ENCODE measurements at places on chromosomes 2 and 18. TPM values are rescaled to one million over a fixed set of nuclear protein-coding genes. Genes with fewer than 3 reads are reported as not detected.

- no peaks in the 10 kb centered on the region for H3K27me3 ChIP-seq
- no peaks in the 10 kb centered on the region for H3K36me3 ChIP-seq
- no peaks in the 10 kb centered on the region for H3K4me1 ChIP-seq
- H3K27ac ChIP-seq = no peak overlapping the region
- no peak for DNase-seq
Measured at GRCh38 chr2:151030663-151031230, 230.9 kb downstream of the RBM43 start.

DNA sequence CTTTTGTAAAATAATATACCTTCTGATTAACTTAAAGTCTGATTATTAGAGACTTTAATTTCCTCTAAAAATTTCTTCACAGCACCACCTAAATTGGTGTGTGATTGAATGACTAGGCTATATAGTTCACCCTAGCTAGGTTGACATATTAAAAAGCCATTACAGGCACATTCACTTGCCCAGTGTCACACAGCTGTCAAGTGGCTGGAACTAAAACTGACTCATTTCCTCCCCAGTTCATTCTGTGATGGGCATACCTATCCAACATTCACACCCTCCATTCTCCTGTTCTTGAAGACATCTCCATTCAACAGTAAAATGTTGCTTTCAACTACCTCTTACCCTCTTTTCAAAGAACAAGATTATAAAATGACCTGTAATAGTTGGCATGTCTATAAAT lies 334.5 kb downstream of the ARHGAP15 start:
- H3K4me1 ChIP-seq = no peaks in the 10 kb centered on the region
- H3K36me3 ChIP-seq = no peaks in the 10 kb centered on the region
- H3K27ac ChIP-seq = no peak overlapping the region
- no peaks in the 10 kb centered on the region for H3K27me3 ChIP-seq
- H3K4me3 ChIP-seq = no peak overlapping the region

- H3K36me3 ChIP-seq = no peaks in the 10 kb centered on the region
- no peak overlapping the region for H3K27ac ChIP-seq
- H3K4me3 ChIP-seq = no peak overlapping the region
- H3K4me1 ChIP-seq = peaks cover 5% of the 10 kb centered on the region
Measured at GRCh38 chr2:212958757-212959295, 192.6 kb downstream of the IKZF2 start.

DNA sequence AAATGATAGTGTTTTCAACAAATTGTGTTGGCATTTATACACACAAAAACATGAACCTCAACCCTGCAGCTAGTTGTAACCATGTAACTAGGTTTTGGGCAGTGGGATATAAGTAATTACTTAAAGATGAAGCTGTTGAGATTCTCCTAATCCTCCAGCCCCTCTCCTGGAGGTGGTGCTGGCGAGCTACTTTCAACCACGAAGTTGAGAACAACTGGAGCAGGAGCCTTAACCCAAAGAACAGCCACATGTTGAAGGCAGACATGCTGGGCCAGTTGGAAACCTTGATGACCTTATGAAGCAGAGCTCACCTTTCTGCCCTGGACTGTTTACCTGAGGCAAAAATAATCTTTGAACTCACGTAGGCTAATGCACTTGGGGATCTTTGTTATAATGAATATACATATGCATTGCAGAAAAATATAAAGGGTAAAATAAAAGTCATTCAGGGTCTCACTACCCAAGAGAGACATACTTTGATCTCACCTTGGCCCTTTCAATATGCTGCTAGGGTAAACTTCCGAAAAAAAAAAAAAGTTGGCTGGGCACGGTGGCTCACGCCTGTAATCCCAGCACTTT lies 89.6 kb upstream of the NPAS2 start:
- H3K27me3 ChIP-seq = no peaks in the 10 kb centered on the region
- H3K27ac ChIP-seq = no peak overlapping the region
- no peaks in the 10 kb centered on the region for H3K36me3 ChIP-seq
- peaks cover 11% of the 10 kb centered on the region for H3K4me1 ChIP-seq

GRCh38 chr2:43391878-43392215 lies 165.4 kb upstream of the ZFP36L2 start:
- no peaks in the 10 kb centered on the region for H3K27me3 ChIP-seq
- H3K4me1 ChIP-seq = peaks cover 6% of the 10 kb centered on the region

DNA sequence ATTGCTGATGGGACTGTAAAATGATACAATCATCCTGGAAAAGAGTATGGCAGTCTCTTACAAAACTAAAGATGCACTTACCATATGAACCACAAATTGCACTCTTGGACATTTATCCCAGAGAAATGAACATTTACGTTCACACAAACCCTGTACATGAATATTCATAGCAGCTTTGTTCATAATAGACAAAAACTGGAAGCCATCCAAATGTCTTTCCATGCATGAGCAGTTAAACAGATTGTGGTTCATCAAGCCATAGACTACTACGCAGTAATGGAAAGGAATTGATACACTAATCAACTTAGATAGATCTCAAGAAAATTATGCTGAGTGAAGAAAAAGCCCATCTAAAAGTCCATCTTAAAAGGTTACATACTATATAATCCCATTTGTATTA lies 156.1 kb upstream of the SLC39A10 start:
- no peak overlapping the region for H3K27ac ChIP-seq
- DNase-seq = no peak
- H3K4me1 ChIP-seq = no peaks in the 10 kb centered on the region
- no peak overlapping the region for H3K4me3 ChIP-seq
- H3K36me3 ChIP-seq = no peaks in the 10 kb centered on the region

DNA sequence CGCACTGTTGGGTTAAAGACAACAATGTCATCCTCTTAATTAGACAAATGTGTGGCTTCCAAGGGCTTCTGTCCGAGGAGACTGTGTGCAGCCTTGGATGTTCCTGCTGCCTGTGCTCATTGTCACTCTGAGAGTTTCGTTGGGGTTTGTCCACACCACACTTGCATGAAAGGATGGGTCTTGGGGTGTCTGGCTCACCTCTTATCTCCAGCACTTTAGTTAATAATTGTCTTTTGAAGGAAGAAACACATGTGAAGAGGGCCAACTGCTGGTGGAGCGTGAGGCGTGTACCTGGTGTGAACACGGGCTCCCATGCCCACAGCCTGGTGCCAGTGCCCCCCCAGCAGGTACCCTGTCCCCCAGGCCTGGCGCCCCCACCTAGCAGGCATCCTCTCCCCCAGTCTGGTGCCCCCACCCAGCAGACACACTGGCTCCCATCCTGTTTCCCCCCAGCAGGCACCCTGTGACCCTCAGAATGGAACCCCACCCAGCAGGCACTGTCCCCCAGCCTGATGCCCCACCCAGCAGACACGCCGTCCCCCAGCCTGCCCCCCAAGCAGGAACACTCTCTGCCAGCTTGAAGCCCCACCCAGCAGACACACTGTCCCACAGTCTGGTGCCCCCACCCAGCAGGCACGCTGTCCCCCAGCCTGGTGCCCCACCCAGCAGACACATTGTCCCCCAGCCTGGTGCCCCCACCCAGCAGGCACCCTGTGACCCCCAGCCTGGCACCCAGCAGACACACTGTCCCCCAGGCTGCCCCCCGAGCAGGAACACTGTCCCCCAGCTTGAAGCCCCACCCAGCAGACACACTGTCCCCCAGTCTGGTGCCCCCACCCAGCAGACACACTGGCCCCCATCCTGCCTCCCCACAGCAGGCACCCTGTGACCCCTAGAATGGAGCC lies 96.3 kb upstream of the TMEM18 start:
- no peak overlapping the region for H3K27ac ChIP-seq
- H3K4me1 ChIP-seq = no peaks in the 10 kb centered on the region

The UGT1A6 gene
- total RNA-seq = not detected

GRCh38 chr2:79235135-79235534 lies 75.6 kb upstream of the REG3A start:
- H3K4me1 ChIP-seq = no peaks in the 10 kb centered on the region
- no peaks in the 10 kb centered on the region for H3K36me3 ChIP-seq

DNA sequence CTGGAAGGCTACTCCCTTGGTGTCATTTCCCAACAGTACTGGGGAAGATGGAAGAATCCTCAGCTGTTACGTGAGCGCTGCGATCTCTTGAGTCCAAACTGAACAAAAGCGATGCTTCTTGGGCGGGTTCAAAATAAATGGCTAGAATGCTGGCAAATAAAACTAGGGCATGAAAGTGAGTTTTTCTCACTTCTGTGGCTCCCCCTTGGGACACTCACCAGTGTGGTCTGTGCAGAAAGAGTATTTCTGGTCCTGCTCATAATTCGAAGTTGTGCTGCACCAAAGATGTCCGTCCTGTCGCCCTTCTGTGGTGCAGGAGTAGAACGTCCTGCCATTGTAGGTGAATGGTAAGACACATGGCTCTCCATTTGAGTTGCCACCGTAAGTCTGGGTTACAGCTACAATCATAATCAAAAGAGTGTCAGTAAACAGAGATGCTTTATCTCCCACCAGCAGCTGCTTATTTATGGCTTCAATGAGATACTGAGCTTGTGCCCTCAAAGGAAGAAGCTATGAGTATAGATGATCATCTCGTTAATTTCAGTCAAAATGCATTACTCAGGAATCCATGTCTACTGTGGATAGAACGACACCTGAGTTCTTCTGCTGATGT lies 11.8 kb downstream of the FN1 start:
- peaks cover 52% of the 10 kb centered on the region for H3K4me1 ChIP-seq
- H3K27ac ChIP-seq = peak overlapping the region; percentile 11
- peak; percentile 32 for DNase-seq
- peak overlapping the region; percentile 49 for H3K4me3 ChIP-seq
- H3K27me3 ChIP-seq = no peaks in the 10 kb centered on the region

GRCh38 chr2:37090019-37090477 lies 5.7 kb downstream of the GPATCH11 start:
- no peak for DNase-seq
- no peak overlapping the region for H3K4me3 ChIP-seq
- peaks cover 32% of the 10 kb centered on the region for H3K36me3 ChIP-seq
- no peaks in the 10 kb centered on the region for H3K27me3 ChIP-seq
- no peak overlapping the region for H3K27ac ChIP-seq

GRCh38 chr2:5677133-5677532 lies 15.1 kb upstream of the SOX11 start:
- H3K27ac ChIP-seq = no peak overlapping the region
- H3K27me3 ChIP-seq = peaks cover 11% of the 10 kb centered on the region
- DNase-seq = no peak
- H3K36me3 ChIP-seq = no peaks in the 10 kb centered on the region
- no peak overlapping the region for H3K4me3 ChIP-seq
- H3K4me1 ChIP-seq = peaks cover 5% of the 10 kb centered on the region

- H3K27ac ChIP-seq = no peak overlapping the region
- H3K36me3 ChIP-seq = no peaks in the 10 kb centered on the region
- no peak overlapping the region for H3K4me3 ChIP-seq
Measured at GRCh38 chr2:219352448-219353023, 20.0 kb upstream of the RESP18 start.

DNA sequence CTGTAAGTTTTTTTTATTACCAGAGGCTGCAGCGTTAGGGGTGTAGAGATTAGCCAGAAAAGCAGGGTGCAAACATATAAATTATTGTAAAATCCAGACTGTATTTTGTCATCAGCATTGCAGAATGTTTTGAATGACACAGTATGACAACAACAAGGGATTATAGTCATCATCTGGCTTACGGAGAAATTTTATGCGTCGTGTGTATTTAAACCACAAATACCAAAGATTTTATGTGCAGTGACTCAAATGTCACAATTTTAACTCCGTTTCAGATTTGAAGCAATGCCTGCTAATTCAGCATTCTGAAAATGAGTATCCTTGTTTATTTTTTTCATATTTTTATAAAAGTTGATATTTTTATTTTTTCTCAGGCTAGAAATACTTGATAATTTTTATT lies 19.4 kb upstream of the TMX3 start:
- H3K4me3 ChIP-seq = no peak overlapping the region
- H3K36me3 ChIP-seq = no peaks in the 10 kb centered on the region
- H3K4me1 ChIP-seq = peaks cover 5% of the 10 kb centered on the region

GRCh38 chr2:5548991-5549715 lies 143.0 kb upstream of the SOX11 start:
- peak overlapping the region; percentile 54 for H3K27ac ChIP-seq
- H3K27me3 ChIP-seq = no peaks in the 10 kb centered on the region
- H3K36me3 ChIP-seq = no peaks in the 10 kb centered on the region
- H3K4me3 ChIP-seq = no peak overlapping the region

- no peak overlapping the region for H3K4me3 ChIP-seq
- H3K4me1 ChIP-seq = peaks cover 8% of the 10 kb centered on the region
- no peak overlapping the region for H3K27ac ChIP-seq
Measured at GRCh38 chr2:24432735-24433134, 58.3 kb upstream of the NCOA1 start.

GRCh38 chr2:59806486-59806885 lies 747.0 kb downstream of the BCL11A start:
- H3K27me3 ChIP-seq = no peaks in the 10 kb centered on the region
- no peak overlapping the region for H3K27ac ChIP-seq
- no peak for DNase-seq
- no peaks in the 10 kb centered on the region for H3K36me3 ChIP-seq
- no peak overlapping the region for H3K4me3 ChIP-seq

DNA sequence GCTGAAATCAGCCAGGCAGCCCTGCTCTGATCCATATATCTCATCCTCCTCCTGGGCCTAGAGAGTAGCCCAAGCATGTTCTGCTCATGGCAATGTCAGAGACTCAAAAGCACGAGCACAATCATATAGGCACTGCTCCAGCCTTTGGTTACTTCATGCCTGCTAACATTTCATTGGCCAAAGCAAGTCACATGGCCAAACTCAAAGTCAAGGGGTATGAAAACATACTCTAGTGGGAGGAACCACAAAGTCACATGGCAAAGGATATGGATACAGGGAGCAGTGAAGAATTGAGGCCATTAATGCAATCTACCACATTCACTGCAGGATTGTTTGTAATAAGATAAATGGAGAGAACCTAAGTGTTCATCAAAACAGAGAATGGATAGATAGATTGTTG lies 87.8 kb upstream of the SPATS2L start:
- no peak for DNase-seq
- no peak overlapping the region for H3K4me3 ChIP-seq
- H3K4me1 ChIP-seq = no peaks in the 10 kb centered on the region
- no peak overlapping the region for H3K27ac ChIP-seq
- H3K36me3 ChIP-seq = no peaks in the 10 kb centered on the region
- H3K27me3 ChIP-seq = no peaks in the 10 kb centered on the region

DNA sequence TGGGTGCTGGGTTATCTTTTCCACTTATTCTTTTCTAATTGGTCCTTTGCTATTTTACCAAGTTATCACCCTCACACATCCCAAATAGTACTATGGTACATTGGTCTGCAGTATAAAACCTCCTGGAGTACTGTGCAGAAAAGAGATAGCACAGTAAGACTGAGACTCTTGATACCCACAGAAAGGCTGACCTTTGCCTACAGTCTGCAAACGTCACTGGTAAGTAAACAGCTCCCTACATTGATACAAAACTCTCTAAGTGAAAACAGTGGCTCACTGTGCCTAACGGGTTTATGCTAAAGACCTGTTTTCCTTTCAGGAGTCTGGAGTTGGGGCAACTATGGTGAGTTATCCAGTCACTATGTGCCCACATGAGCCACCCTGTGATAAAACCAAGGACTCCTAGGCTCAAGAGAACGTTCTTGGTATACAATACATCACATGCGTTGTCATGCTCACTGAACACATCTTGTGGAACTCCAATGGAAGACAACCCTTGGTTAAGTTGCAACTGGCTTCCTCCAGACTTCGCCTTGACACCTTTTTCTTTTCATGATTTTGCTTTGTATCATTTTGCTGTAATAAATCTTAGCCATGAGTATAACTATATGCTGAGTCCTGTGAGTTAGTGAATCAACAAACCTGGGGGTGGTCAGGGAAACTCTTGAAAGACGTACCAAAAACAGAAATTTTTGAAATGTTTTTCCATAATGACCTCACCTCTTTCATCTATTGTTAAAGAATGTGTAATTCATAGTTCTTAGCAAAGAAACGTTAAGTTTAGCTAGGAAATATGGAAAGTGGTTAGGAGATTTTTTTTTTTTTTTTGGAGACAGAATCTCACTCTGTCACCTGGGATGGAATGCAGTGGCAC lies 104.9 kb downstream of the C2orf74 start:
- H3K27me3 ChIP-seq = no peaks in the 10 kb centered on the region
- peak overlapping the region; percentile 28 for H3K27ac ChIP-seq
- H3K4me3 ChIP-seq = no peak overlapping the region
